ENCODE measurements at places on chromosomes 4 and X.

GRCh38 chr4:105837037-105837436 is 58.2 kb upstream of the NPNT start:
- DNase-seq = no peak

DNA sequence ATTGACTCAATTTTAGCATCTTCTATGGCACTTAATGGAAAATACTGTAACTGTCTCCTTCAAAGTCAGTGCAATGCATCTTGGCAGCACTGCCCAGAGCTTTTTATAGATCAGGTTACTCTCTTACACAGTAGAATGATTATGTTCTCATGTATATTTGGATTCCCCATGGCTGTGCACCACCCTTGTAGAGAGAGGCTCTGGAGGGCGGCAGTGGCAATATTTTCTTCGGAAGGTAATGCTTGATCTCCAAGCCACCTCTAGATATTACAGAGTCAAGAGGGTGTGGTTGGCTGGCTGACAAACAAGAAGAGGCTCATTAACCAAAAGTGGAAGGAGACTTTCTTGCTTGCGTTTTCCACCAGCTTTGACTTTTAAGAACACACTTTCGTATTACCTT is 72.8 kb upstream of the ARSJ start:
- no peak for DNase-seq

GRCh38 chr4:24471486-24472160 is 112.7 kb downstream of the DHX15 start:
- DNase-seq = no peak

- DNase-seq = no peak
These were observed 114.5 kb upstream of the ACSL4 start for GRCh38 chrX:109847257-109848187.

GRCh38 chr4:174763454-174764104 is 65.5 kb downstream of the GLRA3 start:
- no peak for DNase-seq

DNA sequence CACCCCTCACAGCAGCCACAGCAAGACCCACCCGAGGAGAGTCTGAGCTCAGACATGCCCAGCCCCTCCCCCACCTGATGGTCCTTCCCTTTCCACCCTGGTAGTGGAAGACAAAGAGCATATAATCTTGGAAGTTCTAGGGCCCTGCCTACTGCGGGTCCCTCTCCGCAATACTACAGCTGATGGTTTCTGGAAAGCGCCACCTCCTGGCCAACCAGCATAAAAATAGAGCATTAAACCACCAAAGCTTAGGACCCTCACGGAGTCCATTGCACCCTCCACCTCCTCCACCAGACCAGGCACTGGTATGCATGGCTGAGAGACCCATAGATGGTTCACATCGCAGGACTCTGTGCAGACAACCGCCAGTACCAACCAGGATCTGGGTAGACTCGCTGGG is 78.2 kb downstream of the SH3BGRL start:
- no peak for DNase-seq

DNA sequence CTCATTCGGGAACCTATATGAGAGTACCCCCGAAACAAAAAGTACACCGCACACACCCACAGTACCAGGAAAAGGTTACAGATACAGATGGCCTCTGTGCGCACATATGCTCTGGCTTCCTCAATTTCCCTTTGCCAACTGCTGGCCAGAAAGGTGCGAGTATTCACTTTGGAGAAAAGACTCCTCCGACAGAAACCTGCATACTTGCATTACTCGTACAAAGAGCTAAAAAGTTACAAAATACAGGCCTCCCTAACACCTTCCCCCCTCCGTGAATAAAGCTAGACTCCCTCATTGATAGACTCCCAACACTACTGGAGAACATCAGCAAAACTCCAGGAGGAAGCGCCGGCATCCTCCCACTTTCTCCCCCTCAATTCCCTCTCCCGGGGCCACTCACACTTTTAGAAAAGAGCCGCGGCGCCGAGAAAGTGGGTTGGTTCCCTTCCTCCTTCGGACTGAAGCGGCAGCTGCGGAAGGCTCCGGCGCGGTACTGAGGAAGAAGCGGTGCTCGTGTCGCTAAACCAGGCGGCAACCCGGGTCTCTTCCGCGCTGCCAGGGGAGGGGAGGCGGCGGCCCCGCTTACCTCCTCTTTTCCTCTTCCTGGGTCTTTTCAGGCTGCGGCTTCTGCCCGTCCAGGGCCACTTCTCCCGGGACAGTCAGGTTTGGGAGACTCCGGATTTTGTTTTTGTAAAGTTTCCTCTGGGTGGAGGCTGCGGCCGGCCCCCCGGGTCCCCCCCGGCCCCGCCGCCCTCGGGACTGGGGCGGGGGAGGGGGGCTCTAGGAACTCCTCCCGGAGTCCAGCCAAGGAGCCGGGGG is 1.1 kb downstream of the FBXW7 start:
- DNase-seq = no peak

- no peak for DNase-seq
These were observed 797.3 kb upstream of the FRG1 start for GRCh38 chr4:189143263-189143952.

DNA sequence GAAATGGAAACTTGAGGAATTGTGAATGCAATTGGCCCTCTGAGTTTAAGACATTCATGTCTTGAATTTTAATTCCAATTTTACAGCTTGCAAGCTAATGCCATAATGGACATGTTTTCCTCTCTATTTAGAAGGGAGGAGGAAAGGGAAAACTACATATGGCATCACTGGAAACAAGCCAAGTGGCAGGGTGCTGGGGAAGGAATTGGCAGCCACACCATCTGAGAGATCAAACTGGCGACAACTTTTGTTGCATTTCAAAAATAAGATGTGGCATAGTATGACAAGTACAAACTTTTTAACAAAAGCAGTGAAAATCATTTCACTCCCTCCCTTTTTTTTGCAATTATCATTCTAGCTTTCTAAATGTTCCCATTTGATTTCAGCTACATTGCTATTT is 615.6 kb downstream of the CENPC start:
- no peak for DNase-seq

DNA sequence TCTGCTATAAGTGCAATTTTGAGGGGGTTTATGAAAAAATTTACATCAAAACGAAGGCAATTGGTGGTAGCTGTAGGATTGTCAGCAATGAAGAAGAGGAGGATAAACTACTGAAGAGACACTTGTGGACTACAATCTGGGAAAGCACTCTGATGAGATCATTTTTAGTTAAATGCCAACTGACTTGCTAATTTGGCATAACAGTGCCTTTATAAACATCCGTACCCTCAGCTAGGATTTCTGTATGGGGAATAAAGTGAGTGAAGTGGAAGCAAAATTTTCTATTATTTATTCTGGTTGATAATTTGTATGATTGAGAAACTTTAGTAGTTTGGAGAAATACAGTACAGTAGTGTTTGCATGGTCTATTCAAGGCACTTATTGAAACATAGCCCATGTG is 11.2 kb upstream of the GNRHR start:
- DNase-seq = no peak

All from cortex of kidney (tissue), 1 donor.